ENCODE measurements at places on chromosomes 6 and 20. TPM values are rescaled to one million over a fixed set of nuclear protein-coding genes. Genes with fewer than 3 reads are reported as not detected.

Gene FAM209B
- 0.42 TPM for total RNA-seq

Gene ATP6V1G2
- total RNA-seq, result 1.4 TPM

Gene GJE1
- total RNA-seq, result not detected

DNA sequence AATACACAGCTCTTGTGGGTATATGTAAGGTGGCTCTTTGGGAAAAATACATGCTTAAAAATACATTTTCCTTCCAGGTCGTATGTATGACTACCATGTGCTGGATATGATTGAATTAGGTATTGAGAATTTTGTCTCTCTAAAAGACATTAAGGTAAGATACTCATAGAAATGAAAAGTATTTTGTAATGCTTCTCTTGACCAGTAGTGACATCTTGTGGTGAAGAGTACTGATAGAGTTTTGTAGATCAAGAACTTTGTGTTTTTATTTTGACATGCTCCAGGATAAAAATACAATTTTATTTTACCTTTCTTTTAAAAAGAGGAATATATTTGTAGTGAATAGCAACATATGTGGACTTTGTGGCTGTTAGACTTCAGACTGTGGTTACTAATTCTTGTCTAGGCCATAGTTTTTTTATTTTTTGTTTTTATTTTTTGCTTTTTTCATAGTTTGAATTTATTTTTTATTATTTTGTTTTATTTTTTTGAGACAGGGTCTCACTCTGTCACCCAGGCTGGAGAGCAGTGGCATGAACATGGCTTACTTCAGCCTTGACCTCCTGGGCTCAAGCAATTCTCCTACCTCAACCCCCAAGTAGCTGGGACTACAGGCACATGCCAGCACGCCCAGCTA lies 17.9 kb downstream of the RPF2 start:
- H3K4me1 ChIP-seq, result no peaks in the 10 kb centered on the region
- DNase-seq, result no peak
- no peaks in the 10 kb centered on the region for H3K27me3 ChIP-seq
- no peak overlapping the region for H3K4me3 ChIP-seq

DNA sequence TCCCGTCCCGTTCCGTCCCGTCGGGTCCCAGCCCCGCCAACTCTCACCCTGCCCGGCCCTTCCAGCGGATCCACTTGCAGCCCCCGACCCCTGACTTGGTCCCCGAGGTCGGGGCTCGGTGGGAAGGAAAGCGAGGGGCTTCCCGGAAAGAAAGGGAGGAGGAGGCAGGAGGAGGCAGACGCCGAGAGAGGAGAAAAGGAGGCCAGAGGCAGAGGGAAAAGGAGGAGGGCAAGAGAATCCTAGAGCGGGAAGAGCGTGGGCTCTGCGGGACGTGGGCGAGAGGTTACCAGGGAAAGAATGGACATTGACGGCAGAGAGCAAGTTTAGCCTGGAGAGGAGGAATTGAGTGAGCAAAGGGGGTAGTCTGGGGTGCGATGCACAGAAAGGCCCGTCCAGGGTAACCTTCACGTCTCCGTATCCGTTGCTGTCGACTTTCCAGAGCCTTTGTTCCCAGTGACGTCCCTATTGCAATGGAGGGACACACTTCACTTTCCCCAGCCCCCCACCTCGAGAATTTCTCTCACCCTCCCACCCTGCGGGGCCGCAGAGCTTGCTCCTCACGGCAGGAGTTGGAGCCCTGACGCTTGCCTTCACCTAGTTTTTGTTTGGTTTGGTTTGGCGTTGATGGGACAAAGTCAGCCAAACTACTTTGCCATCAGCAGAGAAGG lies 477 bp upstream of the MOXD1 start:
- H3K4me1 ChIP-seq, result peaks cover 4% of the 10 kb centered on the region
- H3K27ac ChIP-seq, result peak overlapping the region; percentile 53
- DNase-seq, result no peak

DNA sequence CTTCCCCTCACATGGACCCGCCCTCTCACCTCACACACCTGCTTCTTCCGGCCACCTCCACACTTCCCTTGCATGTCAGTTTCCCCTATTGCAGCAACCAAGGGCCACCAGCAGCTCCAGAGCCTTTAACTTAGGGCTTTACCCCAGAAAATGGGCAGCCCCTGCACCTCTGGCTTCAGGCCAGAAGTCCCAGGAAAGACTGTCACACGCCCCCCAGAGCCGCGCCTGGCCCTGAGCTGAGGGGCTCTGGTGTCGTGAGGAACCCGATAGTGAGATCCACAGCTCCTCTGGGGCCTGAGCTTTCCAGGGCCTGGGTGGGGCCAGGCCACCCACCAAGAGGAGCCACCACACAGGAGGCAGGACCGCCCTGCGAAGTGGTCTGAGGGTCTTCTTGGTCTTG lies 182.4 kb downstream of the DLL1 start:
- H3K27me3 ChIP-seq, result no peaks in the 10 kb centered on the region
- no peak overlapping the region for H3K27ac ChIP-seq
- H3K4me1 ChIP-seq, result no peaks in the 10 kb centered on the region
- no peaks in the 10 kb centered on the region for H3K36me3 ChIP-seq

DNA sequence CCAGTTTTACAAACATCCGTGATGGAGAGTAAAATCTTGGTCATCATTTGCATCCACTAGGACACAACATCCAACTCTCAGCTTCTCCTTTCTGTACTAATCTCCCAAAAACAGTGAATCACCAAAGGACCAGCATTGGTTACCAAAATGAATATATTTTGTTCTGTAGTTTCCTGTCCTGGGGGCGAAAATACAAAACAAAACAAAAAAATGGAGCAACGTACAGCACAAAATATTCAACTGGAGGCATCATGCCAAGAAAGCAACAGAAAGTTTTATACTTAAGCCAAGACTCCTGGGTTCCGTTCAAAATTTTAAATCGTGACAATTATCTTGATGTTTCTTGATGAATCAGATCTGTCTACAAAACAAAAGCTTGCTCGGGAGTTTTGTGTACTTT lies 126.6 kb upstream of the CCDC28A start:
- H3K36me3 ChIP-seq, result no peaks in the 10 kb centered on the region
- no peaks in the 10 kb centered on the region for H3K27me3 ChIP-seq
- no peak overlapping the region for H3K4me3 ChIP-seq
- DNase-seq, result no peak

DNA sequence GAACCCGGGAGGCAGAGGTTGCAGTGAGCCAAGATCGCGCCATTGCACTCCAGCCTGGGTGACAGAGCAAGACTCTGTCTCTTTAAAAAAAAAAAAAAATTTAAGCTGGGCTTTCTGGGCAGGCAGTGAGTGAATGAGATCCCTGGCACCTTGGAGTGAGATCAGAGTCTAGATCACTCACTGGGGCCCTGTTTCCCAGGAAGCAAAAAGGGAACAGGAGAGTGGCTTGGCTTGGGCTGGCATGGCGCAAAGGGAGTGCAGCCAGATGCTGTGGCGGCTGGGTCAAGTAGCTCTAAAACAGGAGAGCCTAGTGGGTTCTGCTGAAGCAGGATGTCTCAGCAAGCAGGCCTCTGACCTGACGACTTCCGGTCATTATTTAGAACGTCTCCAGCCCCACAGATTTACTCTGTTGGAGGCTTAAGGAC lies 10.4 kb downstream of the PLCG1 start:
- no peak overlapping the region for H3K4me3 ChIP-seq
- H3K4me1 ChIP-seq, result peaks cover 100% of the 10 kb centered on the region
- peak overlapping the region; percentile 68 for H3K27ac ChIP-seq
- peak; percentile 66 for DNase-seq
- H3K36me3 ChIP-seq, result peaks cover 7% of the 10 kb centered on the region

GRCh38 chr6:335572-335971 lies 43.3 kb downstream of the DUSP22 start:
- no peak for DNase-seq
- H3K27me3 ChIP-seq, result no peaks in the 10 kb centered on the region
- peaks cover 6% of the 10 kb centered on the region for H3K4me1 ChIP-seq

DNA sequence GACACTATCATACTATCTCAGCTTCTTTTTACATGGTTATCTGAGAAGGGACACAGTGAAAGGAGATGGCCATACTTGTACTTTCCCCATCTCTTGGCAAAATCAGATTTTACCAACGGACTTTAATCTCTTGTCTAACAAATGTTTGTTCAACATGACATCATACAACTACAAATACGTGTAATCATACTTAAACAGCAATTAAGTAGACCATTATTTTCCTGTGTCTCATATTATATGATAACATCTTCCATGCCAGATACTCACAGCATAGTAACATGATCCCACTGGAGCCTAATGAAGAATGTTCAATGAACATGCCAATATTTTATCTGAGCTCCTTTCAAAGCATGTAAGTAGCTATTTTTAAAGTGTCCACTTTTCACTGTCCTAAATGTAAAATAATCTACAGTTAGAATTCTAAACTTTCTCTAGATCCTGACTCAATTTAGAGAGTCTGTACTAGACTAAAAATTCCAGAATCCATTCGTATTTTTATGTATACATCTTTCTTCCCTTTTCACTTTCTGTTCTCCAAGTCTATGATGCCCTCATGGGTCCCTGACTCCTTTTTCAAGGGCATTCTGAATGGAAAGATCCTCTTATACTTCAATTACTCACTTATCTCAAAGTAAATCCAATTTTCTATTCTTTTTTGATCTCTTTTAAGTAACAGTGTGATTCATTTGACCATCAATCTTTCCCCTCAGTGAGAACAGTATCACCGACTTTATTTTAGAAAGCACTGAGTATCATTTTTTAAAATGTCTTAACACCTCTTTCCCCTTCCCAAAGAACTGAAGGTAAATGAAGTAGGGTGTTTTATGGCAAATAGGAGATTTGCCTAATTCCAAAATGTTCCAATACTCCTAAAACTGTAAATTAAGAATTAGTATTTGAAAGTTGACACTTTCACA lies 133.5 kb downstream of the CDK19 start:
- no peak overlapping the region for H3K27ac ChIP-seq
- H3K27me3 ChIP-seq, result no peaks in the 10 kb centered on the region

DNA sequence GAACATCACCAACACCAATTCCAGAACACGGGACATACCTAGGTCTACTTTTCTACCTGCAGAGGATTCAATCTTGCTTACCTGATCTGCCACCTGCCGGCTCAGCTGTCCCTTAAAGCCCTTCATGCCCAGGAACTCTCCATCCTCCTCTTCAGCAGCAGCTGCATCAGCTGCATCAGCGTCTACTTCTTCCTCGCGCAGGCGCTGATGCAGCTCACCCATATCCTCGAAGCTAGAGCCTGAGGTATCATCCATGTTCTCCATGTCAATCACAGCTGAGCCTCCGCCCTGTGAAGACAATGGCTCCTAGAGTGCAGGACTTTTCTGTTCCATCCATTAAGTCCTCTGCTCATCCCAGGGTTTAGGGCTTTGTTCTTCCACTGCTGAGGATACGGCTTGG lies 918 bp downstream of the YIPF3 start:
- H3K4me3 ChIP-seq, result peak overlapping the region; percentile 78
- H3K4me1 ChIP-seq, result peaks cover 53% of the 10 kb centered on the region
- no peak overlapping the region for H3K27ac ChIP-seq
- no peak for DNase-seq

DNA sequence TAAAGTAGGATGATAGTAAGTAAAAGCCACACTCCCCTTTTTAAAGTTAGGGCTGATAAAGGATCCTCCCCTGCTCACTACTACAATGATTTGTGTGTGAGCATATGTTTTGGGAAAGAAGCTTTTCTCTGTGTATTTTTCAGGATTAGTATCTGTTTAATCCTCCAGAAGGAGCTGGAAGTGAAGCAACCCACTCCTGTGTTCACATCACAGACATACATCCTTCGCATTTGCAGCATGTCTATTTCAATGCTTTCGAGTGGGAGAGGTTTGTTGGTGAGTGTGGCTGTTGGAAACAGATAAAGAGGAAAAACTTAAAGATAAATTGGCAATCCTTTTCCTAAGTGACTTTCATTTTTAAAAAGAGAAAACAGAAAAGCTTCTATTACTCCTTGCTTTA lies 31.6 kb upstream of the RGS17 start:
- no peak for DNase-seq
- no peaks in the 10 kb centered on the region for H3K36me3 ChIP-seq
- no peaks in the 10 kb centered on the region for H3K27me3 ChIP-seq

GRCh38 chr6:152642578-152643375 lies 5.6 kb upstream of the SYNE1 start:
- H3K36me3 ChIP-seq, result no peaks in the 10 kb centered on the region
- H3K4me3 ChIP-seq, result no peak overlapping the region
- DNase-seq, result peak; percentile 63
- H3K4me1 ChIP-seq, result peaks cover under 1% of the 10 kb centered on the region
- H3K27ac ChIP-seq, result no peak overlapping the region

GRCh38 chr6:111494951-111495635 lies 12.1 kb upstream of the REV3L start:
- no peak for DNase-seq
- H3K4me3 ChIP-seq, result no peak overlapping the region
- H3K27me3 ChIP-seq, result no peaks in the 10 kb centered on the region
- H3K27ac ChIP-seq, result no peak overlapping the region
- no peaks in the 10 kb centered on the region for H3K36me3 ChIP-seq

DNA sequence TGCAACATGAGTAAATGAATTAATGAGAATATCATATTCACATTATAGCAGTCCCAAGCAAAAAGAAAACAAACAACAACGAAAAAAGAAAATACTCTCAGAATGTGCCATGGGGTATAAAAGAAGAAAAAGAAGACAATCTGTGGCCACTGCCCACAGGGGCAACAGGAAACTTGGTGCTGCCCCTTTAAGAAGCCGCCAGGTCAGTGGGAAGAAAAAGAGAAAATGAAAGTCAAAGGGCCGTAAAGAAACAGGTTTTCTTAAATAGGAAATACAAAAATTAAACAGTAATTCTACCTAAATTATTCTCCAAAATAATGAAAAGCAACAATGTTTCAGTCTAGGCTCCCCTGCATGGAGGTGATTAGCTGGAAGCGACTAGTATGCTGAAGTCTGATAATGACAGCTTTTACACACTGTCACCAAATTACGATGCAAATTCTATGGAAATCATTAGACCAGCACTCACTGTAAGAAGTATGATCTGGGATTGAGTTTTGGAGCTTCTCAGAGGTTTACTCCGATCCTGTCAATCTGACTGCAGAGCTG lies 23.6 kb downstream of the GMDS start:
- H3K27me3 ChIP-seq, result no peaks in the 10 kb centered on the region
- no peak for DNase-seq
- no peaks in the 10 kb centered on the region for H3K4me1 ChIP-seq
- H3K36me3 ChIP-seq, result no peaks in the 10 kb centered on the region
- peak overlapping the region; percentile 64 for H3K27ac ChIP-seq

- no peaks in the 10 kb centered on the region for H3K36me3 ChIP-seq
- H3K27ac ChIP-seq, result no peak overlapping the region
- peaks cover 86% of the 10 kb centered on the region for H3K27me3 ChIP-seq
- H3K4me1 ChIP-seq, result peaks cover 57% of the 10 kb centered on the region
Observed at GRCh38 chr6:98833057-98833306, 1.4 kb upstream of the POU3F2 start.

DNA sequence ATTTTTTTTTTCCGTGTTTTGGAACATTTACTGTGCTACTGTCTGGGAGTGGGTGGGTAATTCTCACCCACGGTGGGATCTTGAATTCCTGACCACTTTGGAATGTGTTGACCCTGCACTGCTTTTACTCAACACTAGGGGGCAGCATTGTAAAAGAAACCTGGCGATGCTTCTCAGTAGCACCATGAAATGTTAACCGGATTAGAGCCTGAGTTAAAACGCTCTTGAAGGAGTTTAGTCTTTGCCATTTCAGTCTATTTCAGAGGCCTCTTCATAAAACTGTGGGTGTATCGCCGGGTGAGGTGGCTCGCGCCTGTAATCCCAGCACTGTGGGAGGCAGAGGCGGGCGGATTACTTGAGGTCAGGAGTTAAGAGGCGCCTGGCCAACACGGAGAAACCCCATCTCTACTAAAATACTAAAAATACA lies 114.4 kb upstream of the PRND start:
- DNase-seq, result peak; percentile 44
- no peak overlapping the region for H3K27ac ChIP-seq
- no peaks in the 10 kb centered on the region for H3K36me3 ChIP-seq

All from heart left ventricle (tissue), 16 donors.